ENCODE measurements at places on chromosomes 3 and 15.

GRCh38 chr3:195356151-195357086 lies 85.5 kb upstream of the XXYLT1 start:
- DNase-seq, result no peak

DNA sequence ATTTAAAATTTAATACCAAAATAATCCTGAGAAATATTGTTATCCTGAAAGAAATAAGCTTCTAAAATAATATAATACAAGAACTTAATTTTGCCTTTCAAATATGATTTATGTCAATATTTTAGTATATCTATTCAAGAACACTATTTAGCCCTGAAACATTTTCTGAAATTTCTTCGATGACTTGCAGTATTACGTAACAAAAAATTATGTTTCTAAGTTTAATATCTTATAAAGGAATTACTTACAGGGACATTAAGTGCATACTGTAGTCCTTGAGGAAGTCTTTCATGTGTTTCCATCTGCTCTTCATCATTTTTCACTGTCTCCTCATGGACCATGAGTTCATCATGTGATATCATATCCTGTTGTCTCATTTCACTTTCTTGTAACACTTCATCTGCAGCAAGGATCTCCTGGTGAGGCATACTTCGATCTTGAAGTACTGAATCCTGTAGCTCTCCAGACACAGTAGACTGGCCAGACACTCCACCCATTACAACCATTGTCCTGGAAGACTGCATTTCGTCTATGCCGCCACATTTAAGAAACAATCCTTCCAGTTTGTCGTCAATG lies 62.0 kb downstream of the ZNF148 start:
- DNase-seq, result no peak

DNA sequence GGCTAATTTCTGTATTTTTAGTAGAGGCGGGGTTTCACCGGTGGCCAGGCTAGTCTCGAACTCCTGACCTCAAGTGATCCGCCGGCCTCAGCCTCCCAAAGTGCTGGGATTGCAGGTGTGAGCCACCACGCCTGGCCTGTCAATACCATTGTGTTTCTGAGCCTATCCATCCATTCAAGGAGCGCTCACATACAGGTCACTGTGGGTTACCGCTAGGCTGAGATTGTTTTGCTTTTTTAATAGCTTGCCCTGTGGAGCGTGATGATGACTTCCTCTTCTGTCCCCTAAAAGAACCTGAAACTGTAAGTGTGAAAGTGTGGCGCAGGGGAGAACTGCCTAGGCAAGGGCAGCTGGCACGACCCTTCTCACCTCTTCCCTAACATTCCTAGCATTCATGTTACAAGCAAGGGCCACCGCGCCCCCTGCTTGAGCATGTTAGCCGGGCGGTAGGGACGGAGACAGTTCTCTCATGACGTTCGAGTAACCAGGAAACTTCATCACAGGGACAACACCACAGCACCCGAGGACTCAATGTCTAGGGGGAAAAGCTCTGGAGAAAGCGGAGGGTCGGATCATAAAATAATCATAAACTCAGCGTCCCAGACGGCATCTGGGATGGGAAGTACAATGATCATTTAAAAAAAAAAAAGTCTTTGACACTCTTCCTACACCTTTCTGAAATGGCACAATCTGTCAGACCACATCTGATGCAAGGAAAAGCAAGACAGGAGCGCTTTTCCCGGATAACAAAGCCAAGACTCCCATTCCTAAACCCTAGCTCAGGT lies 790 bp downstream of the LAMP3 start:
- no peak for DNase-seq

- DNase-seq, result no peak
Measured at GRCh38 chr15:74382004-74382816, 14.8 kb upstream of the CYP11A1 start.

DNA sequence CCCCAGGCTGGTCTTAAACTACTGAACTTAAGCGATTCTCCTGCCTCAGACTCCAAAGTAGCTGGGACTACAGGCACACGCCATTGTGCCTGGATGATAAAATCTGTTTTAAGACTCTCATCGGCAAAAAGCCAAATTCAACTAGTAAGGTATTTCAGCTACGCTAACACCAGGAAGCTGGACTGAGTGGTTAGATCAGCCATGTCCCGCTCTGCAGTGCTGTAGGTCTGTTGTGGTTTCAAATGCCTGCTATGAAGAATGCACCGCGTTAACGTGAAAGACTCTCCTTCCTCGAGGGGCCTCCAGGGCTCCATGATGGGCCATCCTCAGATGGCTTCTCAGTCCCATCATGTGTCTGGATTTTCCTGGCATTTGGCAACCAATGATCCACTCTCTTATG lies 70.2 kb downstream of the PCOLCE2 start:
- no peak for DNase-seq

GRCh38 chr3:188486126-188486525 lies 332.2 kb downstream of the LPP start:
- DNase-seq, result no peak

DNA sequence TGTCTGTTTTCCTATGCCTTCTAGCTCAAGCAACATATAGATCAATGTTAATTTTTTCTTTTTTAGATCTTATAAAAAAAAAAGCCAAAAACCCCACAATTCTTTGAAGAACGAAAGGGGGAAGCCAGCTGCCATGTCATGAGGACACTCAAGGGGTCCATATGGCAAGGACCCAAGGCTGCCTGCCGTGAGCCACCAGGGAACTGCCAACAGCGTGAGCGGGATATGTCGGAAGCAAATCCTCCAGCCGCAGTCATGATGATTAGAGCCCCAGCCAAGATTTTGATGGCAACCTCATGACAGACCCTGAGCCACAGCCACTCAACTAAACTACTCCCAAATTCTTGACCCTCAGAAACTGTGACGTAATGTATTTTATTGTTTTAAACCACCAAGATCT lies 6.5 kb downstream of the GP5 start:
- no peak for DNase-seq

DNA sequence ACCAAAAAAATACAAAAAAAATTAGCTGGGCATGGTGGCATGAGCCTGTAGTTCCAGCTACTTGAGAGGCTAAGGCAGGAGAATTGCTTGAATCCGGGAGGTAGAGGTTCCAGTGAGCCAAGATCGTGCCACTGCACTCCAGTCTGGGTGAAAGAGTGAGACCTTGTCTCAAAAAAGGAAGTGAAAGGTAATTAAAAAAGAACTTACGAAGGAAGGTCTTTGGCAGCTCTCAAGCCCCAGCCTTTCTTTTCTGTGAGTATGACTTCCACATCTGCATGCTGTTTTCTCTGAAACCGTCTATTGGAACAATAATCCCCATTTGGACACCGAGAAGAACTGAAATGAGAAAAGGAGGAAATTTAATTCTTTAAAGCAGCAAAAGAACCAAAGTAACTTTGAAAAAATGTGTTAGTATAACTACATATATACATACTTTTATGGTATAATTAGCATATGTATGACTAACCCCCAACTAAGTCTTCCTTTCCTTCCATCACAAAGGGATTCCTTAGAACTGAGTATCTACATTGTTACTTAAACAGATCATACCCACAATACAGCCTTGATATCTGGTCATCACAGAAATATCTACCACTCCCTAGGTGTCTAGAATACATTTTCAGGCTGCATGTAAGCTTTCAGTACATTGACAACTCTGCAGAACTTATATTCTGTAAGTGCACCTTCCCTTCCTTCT lies 50.1 kb downstream of the SETD2 start:
- no peak for DNase-seq

DNA sequence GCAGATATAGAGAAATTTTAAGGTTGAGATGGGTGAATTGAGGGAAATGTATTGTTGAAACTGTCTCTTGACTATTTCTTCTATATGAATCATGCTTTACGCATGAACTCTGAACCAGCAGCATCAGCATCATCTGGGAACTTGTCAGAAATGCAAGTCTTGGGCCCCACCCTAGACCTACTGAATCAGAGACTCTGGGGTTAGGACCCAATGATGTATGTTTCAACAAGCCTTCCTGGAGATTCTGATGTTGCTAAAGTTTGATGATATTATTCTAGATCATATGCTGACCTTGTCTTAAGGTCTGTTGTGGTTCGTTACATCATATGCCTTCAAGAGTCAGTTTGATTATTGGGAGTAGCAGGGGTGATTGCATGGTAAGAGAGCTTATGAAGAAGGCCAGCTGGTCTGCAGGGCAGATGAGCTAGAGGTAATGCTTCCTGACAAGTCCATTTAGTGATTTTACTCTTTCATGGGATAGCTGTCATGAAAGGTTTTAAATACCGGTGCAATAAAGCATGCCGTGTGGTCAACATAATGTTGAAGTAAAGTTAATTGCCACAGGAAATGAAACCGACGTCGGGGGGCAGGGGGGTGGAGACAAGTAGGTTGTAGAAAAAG lies 152.4 kb upstream of the MRPL3 start:
- DNase-seq, result no peak

DNA sequence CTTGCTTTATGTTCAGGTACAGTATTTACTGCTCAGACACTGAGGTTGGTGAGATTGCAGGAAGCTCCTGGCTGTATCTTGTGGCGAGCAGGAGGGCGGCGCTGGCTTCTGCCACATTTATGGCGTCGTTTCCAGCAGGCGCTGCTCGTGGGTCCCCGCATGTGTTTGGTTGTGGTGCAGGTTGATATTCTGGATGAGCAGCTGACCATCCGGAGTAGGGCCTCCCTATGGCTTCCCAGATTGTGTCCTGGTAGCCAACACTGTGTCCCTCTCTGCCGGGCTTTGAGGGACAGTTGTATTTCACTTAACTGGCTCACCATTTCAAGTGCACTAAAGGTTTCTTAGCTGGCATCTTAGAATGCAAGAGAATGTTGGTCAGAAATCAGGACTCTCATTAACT lies 386.5 kb upstream of the TPM1 start:
- no peak for DNase-seq

DNA sequence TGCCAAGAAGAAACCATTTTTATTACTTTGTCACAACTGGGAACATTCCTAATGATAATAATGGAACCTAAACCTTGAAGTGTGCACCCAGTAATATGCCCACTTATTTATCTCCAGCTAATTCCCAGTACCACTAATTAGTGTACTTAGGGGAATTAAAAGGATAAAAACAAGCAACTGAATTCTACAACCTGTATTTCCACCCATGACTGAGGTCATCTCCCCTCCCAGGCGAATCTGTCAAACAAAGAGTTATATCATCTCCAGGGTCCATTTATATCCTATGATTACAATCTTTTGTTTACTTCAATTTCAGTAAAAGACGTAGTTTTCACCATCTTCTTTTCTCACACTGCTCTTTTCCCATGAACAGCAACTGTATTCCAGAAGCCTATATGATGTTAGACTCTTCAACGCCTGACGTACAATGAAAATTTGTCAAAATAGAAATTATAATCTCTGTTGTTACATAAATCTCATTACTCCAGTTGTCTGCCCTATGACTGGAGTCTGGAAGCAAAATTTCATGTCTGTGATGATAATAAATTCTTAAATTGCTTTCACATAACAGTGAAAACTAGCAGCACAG lies 177.6 kb downstream of the GOLIM4 start:
- DNase-seq, result no peak

- no peak for DNase-seq
Measured at GRCh38 chr3:174016186-174016585, 618.6 kb downstream of the NLGN1 start.

DNA sequence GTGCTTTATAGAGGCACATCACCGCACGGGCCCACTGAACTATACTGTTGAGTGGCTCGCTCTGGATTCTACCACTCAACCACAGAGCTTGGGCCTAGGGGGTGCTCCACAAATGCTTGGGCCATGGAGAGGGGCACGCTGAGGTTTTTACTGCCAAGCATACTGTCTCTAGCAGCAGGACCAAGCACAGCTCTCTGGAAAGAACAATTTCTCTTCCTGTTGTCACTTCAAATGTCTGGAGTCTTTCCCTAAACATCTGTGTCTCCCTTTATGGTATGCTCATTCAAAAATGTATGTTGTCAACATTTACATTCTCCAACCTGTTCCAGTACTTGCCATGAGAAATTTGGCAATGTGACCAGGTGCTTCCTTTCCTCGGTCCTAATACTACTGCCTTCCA lies 114.7 kb upstream of the TPM1 start:
- no peak for DNase-seq

- DNase-seq, result no peak
Measured at GRCh38 chr3:29758108-29758433, 477.2 kb downstream of the RBMS3 start.

DNA sequence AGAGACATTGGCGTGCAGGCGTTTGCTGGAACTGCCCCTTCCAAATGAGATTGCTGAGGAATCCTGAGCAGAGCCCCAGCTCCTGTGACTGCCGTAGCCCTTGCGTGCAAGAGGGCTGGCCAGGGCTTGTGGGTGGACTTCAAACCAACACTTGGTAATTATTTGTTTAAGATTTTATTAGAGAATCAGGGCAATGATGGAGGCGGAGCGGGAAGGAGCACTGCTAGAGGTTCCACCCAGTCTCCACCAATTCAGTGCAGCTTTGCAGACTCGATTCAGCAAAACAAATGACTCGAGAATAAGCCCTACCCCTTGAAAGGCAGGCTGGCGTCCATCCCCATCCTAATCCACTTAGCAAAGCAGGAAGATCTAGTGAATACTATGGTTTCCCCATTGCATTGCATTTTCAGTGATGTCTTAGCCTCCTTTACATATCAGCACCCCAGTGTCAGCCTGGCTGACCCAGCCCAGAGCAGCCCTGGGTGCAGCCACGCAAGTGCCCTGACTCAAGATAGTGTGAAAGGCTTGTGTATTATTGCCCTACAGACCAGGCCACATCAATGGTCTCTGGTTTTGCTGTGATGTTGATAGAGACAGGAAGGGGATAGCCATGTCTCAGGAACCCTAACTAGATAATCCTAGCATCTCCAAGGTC lies 26.0 kb downstream of the GLDN start:
- no peak for DNase-seq

GRCh38 chr3:52453496-52454249 lies at the start of gene TNNC1:
Gene TNNC1, minus strand, starts transcription at chr3:52454041. Its CDS starts 26 bp downstream, at chr3:52454015.
- no peak for DNase-seq

DNA sequence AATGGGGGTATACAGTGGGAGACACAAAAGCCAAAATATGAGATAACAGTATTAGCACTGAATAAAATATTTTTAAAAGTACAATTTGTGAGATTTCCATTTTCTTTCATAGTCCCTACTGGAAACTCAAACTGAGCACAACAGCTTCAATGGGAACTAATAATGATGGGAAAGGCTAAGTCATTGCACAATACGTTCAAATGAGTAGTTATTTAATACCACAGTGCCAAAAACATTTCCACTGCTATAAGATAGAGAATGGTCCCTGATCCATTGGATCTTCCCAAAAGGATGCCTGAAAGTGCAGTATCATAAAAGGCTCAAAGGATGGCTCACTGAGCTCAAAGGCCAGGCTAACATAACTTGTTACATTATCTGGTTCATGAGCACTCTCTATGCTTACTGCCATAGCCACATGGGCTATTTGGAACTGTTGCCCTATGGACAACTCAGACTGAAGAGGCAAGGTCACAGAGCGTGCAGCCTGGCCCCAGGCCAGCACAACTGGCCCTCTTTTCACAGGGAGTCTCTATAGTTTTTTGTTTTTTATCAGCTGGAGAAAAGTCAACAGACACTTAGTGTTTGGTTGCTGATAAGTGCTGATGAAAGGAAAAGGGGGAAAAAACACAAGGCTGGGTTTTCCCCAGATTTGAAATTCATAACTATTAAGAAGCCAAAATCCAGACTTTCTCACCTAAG lies 54.1 kb upstream of the PPIB start:
- DNase-seq, result no peak
